ENCODE measurements at places on chromosomes 13 and 19.

GRCh38 chr19:56760842-56761241, 79.7 kb downstream of the PEG3 start:
- no peak for DNase-seq

DNA sequence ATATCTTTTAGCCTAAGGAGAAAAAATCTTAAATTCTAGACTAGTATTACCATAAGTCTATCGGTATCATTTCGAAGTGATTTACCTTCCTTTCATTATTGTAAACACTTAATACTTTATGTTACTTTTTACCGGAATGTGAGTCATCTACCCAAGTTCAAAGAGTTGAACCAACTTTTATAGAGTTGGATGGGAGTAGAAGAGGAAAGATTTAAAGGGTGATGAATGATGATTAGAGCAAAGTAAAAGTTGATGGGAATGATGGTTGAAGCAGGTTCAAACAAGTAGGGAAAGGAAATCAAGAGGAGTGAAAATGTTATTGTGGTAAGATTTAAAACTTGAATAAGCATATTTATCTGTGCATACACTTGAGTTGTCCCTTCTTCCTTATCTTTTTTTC, 11.3 kb upstream of the LPAR6 start:
- no peak for DNase-seq

- DNase-seq: no peak
Observed at GRCh38 chr13:30033681-30034457, 183.5 kb upstream of the UBL3 start.

DNA sequence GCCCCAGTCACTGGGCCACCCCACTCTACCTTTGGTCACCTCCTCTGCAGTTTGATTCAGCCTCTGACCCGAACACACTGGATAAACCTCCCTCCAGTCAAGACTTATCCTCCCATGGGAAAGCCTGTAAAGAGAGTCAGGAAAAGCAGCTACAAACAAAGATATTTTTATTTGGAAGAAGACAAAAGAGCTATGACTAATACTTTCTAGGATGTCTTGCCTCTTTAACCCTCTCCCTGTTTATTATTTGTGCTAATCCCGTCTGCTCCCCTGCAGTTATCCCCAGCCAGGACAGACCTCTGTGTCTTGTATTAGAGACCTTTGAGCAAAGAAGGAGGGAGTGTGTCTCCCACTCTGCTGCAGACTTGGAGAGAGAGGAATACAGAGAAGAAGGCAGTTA, 178.3 kb downstream of the EFNB2 start:
- no peak for DNase-seq

- DNase-seq: no peak
Observed at GRCh38 chr19:47018923-47019322, 714 bp upstream of the NPAS1 start.

DNA sequence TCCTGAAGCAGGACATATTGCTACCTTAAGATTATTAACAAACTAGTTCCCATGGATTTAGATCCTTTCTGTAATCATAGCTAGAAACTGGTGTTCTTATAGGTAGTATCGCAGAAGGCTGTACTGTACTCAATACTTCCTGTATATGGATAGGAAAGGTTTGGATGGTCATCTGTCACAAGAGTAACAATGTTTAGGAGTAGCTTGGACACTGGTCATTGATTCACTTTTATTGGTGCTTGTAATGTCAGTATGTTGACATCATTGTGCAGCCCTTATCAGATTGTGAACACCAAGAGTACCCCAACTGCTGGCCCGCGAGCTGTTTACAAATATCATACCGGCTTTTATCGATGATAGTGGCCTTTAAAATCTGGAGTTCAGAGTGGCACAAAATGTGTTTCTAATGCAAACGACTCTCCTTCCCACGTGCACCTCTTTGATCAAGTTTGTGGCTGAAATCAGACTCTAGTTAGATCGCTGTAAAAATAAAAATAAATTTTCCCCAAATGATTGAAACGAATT, 605 bp upstream of the CDK8 start:
- DNase-seq: no peak

DNA sequence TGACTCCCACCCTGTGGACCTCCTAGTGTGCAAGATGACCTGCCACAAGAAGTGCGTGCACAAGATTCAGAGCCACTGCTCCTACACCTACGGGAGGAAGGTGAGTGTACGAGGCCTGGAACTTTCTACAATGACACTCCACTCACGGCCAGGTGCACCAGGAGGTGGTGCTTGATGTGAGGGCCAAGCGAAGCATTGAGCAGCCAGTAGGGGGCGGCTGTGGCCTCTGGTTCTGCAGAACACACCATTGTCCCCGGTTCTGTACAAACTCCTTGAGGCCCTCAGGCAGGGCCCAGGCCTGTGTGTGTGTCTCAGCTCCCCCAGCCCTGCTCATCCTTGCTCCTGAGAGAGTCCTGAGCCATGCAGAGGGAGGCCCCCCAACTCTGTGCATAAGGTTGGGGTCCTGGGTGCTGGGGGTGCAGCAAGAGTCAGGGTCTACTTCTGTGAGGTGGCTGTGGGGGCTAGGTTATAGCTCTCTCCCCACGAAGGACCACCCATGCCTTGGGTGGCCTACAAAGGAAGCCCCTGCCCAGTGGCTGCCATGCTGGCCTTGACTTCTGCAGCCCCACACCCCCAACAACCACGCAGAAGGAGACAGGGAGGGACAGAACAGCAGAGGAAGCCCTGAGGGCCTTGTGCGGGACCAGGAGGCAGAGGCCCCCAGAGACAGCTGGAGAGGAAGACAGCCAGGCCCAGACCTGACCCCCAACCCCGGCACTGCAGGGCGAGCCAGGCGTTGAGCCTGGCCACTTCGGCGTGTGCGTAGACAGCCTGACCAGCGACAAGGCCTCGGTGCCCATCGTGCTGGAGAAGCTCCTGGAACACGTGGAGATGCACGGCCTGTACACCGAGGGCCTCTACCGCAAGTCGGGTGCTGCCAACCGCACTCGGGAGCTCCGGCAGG, 9.7 kb upstream of the USE1 start:
- no peak for DNase-seq
